ENCODE measurements at places on chromosomes 12 and 14. TPM values are rescaled to one million over a fixed set of nuclear protein-coding genes. Genes with fewer than 3 reads are reported as not detected.

Gene SOAT2
- not detected for total RNA-seq

Gene KIF26A
- 9.2 TPM for total RNA-seq

Gene BCL2L14
- not detected for total RNA-seq

DNA sequence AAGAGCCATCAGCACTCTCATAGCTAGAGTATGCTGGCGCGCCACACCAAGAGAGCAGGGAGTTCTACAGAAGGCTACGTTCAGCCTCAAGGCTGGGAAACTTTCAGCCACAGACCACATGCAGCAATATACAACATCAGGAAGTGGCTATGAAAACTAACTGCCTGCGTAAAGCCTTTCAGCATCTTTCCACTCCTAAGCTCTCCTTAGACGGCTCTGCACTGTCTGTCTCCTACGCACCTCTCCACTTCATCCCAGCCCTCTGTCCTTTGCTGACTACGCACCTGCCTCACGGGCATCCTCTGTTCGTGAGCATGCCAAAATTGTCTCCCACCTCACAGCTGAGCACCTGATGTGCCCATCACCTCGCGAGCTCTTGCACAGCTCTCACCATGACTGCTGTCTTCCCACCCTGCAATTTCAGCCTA is 9.7 kb downstream of the MPHOSPH9 start:
- no peak for DNase-seq

DNA sequence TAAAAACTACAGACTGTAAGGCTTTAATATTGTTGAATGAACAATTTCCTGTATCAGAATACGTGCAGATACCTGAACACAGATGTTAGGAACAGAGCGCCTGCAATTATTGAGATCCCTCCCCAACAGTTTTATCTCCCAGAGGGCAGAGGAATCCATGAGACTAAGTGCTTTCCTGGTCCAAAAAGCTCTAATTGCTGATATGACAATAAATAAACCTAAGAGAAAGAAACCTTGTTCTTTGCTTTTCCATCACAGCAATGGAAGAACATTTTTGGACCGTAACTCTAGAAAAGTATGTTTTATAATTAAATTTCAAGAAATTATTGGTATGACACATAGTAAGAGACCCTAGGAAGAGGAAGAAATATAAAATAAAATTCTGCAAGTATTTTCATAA is 13.0 kb upstream of the KRT83 start:
- no peak for DNase-seq

- DNase-seq: peak; percentile 54
These were observed 2.3 kb upstream of the NOP2 start for GRCh38 chr12:6570264-6570887.

GRCh38 chr14:104870368-104871144 is 5.5 kb downstream of the CEP170B start:
- DNase-seq: peak; percentile 36

Data from dermis microvascular lymphatic vessel endothelial cell (primary cell).